Stimulated activated naive CD8-positive, alpha-beta T cell treated with anti-CD3 and anti-CD28 coated beads, Interleukin-15, amount 100 ng/mL, for 72 hours (primary cell): ENCODE measurements at places on chromosomes 2 and 18.

GRCh38 chr2:181848261-181848886 is 43.2 kb upstream of the ITPRID2 start:
- DNase-seq: no peak

DNA sequence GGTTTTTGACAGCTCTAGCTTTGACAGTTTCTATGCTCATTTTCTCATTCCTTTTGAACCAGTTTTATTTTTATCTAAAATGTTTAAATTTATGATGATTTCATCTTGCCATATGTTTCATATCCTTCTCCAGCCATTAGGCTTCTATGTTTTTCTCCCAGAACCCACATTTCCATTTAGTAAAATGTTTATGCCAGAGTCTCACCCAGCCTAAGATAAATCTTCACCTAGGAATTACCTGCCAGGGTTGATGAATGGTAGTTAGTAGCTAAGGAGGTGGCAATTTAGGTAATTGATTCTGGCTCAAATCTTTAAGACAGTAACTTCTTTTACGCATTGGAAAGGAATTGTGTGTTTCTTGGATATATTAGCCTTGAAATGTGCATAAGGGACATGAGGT is 83.6 kb downstream of the PRKRA start:
- DNase-seq: no peak

DNA sequence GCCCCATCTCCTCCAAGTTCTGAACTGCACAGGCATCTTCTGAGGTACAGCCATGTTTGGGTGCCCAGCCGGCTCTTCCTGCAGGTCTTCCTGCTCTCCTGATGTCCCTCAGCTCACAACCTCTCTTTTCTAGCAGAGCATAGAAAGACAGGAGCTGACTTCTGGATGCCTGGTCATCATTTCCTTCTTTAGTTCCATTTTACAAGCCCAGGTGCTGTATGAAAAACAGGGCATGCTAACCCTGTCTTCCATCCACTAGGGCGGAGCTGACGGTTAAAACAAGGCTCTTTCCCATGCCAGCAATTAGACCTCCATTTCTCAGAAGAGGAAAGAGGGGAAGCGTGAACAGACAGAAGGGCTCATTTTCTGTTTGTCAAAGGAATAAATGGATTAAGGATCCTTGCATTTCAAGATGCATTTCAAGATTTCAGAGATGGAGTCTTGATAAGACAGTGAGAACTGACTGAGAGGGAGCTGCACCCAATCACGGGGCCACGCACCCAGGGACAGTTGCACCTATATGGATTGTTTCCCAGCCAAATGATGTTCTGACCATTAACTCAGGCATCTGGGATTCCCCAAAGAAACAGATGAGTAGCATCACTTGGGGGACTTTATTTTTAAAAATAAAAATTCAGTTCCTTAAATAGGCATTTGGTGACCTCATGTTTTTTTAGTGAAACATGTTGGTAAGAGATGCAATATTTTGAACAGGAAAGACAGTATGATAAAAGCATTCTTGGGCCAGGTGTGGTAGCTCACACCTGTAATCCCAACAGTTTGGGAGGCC is 45.8 kb upstream of the EML6 start:
- DNase-seq: no peak

GRCh38 chr2:239195318-239195871 is 205.4 kb downstream of the HDAC4 start:
- DNase-seq: no peak

GRCh38 chr2:83901317-83901716 is 557.8 kb downstream of the SUCLG1 start:
- no peak for DNase-seq

GRCh38 chr2:85799215-85799956 is 45.6 kb downstream of the ATOH8 start:
- no peak for DNase-seq

GRCh38 chr2:30287857-30288513 is 56.7 kb downstream of the LBH start:
- DNase-seq: no peak

- no peak for DNase-seq
Measured at GRCh38 chr2:191001032-191001431, 12.9 kb downstream of the STAT1 start.

GRCh38 chr2:178579006-178579405 is 98.7 kb downstream of the PLEKHA3 start:
- no peak for DNase-seq

DNA sequence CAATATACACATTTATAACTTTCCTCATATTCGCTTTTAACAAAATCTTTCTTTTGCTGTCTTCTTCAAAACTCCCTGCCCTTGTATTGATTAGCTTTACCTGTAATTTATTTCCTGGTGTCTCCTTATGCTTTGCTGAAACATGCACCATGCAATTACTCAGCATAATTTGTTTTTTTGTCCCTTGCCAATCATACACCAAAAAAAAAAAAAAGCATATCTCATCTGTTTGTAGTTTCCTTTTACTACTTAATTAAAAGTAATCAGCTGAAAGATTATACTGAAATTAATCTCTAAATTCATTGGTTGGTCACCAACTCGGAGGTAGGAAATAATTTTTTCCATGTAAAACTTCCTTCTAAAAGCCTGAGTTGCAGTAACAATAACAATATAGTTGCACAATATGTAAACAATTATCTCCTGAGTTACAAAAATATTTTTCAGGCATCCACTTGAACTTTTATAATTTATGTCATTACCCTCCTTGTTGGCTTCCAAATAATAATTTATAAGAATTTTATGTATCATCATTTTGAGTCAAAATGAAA is 53.0 kb upstream of the ROCK1 start:
- no peak for DNase-seq

DNA sequence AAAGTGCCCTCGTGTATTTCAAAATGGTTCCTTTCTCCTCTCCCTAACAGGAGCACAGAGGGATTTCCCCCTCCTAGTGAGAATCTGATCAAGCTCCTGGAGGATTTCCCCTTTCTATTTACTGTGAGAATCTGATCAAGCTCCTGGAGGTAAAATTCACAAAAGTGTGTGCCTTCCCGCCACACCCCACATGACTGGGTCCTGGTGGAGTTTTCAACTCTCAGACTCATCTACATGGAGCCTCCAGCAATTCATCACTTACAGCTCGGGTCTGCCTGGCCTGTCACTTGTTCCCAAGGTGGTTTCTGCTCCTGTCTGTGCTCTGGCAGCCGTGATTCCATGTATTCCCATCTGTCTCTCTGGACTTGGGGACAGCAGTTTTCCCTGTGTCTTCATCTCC is 590.7 kb downstream of the FBXO15 start:
- DNase-seq: no peak

DNA sequence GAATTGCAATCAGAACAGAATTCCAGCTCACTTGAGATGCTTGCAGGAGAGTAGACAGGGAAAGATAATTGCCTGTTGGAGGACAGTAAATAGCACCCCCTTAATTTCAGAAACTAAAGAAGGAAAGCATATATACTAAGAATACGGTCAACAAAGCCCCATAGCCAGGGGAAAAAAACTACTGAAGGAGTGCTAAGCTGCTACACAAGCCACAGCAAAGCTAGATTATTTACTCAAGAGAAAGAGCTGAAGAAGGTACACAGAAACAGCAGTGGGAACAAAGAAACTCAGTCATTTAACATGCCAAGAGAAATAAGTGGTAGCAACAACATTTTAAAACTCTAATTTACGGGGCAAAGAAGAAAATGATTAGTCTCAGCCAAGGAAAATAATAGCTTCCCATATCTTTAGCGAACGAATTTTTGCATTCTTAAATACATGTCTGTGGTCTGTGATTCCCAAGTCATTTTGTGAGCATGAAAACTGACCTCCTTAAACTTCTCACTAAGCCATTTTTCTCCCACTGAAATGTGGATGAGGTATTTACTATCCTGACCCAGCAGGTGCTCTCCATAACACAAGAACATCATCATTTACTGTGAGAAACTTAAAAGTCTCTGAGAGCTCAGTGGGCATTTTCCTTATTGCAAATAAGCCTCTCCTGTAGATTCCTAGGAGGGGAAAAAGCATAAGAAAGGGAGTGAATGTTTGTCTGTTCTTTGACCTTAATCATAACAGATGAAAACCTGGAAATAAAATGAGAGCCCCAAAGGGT is 196.0 kb downstream of the PAX3 start:
- no peak for DNase-seq

- no peak for DNase-seq
Measured at GRCh38 chr2:65901756-65902155, 469.4 kb upstream of the SPRED2 start.

DNA sequence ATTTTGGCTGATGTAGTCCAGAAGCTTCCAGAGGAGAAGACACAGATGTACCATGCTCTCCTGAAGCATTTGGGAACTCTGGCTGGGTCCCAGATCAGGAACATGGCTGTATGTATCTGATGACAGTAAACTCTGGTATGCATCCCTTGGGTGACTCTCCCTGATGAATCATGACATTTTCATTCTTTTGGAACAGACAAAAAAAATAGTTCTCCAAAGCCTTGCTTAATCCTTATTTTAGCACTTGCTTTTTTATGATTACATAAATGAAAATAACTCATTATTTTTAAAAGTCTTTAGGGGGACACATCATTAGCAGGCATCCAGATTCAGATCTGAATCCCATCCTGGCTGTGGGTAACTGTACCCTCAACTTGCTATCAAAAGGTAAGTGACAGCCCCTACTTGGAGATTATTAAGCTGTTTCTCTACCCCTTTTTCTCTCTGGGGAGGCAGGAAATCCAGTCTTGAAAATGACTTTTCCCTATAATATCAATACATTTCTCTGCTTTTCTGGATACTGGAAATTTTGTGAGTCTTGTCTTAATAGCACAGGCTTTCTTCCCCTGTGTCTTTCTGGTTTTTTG is 23.3 kb downstream of the AOX1 start:
- DNase-seq: no peak

GRCh38 chr2:134796373-134796772 is 42.0 kb upstream of the ACMSD start:
- DNase-seq: no peak

- no peak for DNase-seq
Measured at GRCh38 chr2:64683771-64684510, 30.2 kb upstream of the SERTAD2 start.

DNA sequence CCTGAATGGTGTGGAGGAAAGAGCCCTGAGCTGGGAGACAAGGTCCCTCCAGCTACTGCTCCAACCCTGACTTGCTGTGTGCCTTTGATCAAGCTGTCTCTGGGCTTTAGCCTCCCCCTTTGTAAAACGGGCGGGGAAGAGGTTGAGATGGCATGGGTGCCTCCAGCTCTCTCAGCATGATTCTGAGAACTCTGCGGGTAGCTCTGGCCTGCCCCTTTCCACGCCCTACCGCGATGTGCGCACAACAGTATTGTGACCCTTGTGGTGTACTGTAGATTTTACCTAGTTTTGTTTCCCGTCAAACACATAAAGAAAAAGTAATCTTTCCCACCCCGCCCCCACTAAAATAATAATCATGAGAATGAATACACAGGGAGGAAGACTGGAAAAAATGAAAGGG is 5.3 kb downstream of the CD8A start:
- peak; percentile 81 for DNase-seq

GRCh38 chr2:187266147-187266546 is 181.9 kb downstream of the CALCRL start:
- no peak for DNase-seq

GRCh38 chr2:97932975-97933662 is 62.6 kb downstream of the TMEM131 start:
- DNase-seq: no peak

DNA sequence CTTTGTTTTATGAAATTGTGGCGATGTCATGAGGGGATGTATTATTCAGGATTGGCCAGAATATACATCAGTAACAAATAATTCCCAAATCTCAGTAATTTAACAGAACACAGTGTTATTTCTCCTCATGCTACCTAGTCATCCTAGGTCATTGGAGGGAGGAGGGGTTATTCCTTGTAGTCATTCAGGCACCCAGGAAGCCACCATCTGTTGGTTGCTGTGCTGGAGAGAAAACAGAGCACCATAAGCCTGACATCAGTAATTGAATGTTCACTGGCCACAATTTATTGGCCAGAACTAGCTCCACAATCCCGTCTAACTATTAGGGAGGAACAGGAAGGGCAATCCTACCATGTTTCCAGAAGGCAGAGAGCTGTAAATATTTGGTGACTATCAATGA is 303.5 kb upstream of the CELF4 start:
- DNase-seq: no peak

GRCh38 chr2:64631771-64632170 is 21.9 kb downstream of the SERTAD2 start:
- DNase-seq: no peak

DNA sequence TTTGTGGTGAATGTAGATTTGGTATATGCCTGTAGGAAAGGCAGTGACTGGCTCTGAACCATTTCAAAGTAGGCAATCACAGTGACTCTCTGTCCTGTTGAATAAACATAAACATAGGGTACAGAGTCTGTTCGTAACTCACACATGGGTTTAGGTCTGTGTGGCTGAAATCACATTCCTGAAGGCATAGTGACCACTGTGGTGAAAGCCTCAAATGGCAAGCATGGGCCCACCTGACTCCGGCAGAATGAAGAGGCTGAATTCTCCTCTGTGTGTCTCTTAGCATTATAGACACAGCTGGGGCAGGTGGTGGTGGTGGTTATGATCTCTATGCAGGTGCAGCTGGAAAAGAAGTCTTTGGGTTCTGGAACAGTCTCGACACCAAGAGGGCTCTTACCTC is 61.2 kb downstream of the ITGA6 start:
- DNase-seq: no peak

- no peak for DNase-seq
Measured at GRCh38 chr2:50491541-50492476, 540.1 kb downstream of the NRXN1 start.

GRCh38 chr2:30226144-30227032 is 4.9 kb upstream of the LBH start:
- peak; percentile 62 for DNase-seq

- no peak for DNase-seq
Measured at GRCh38 chr2:19815746-19816145, 86.0 kb downstream of the TTC32 start.

DNA sequence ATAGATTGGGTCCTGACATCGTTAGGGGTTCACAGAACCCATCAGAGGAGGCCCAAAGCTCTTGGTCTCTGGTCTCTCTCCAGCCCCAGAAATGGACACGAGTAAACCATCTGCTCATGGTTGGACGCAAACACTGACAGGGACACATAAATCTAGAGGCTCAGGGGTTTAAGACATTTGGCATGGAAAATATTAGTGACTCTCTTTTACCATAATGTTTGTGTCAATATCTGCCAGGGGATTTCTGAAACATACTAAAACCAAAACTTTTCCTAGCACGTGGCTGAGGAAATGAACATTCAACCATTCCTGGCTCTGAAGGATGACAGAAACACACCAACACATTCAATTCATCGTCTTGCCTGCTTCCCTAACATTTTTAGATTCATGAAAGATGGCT is 226.2 kb downstream of the SP3 start:
- no peak for DNase-seq

- no peak for DNase-seq
Measured at GRCh38 chr2:148300544-148300943, 279.7 kb downstream of the MBD5 start.
